NCI-H446 (cell line): ENCODE measurements at places on chromosomes 7 and 10.

DNA sequence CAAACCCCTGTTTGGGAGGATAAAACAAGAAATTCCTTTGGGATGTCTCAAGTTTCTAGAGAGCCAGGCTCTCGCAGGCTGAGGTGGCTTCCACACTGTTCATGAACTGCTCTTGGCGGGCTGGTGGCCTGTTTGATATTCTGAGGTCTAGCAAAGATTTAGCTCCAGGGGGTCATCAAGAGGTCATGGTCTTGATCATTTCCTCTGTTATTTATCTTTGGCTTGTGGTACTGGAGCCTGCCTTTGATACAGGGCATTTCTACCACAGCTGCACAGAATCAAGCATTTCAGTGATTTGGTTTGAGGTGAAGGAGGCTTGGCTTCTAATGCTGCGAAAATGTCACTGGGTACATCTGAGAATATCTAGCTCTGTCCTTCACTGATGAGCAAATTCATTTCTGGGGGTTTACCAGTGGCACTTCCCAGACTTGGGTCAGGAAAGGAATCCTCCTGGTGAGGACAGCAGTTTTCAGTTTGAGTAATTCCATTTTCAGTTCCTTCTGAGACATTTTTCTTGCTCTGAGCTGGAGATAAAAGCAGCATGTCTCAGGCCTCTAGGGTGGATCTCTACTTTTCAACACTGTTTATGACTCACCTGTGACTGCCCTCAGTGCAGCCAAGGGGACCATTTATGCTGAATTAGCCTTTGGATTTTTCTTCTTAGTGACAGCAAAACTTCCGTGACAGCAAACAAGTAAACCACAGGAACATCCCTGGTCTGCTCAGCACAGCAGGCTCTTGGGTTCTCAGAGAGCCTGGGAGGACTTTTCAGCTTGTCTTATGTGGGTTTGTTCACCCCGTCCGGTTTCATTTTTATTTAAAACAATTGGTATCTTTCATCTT is 312.0 kb downstream of the RNLS start:
- DNase-seq, result no peak

DNA sequence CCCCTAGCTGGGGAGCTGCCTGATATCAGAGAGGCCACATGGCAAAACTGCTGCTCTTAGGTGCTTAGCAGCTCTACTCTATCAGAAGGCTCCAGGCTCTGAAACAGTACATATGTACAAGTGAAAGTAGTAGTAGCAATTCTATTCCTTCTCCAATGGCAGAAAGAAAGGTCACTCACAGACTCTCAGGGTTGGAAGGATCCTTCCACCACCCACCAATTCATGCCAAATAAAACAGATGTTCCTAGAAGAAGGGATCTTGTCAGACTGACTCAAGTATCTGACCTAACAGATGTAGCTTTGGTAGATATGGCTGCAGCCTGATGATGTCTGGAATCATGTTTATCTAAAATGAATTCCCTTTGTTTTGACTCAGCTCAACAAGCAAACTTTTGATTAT is 8.0 kb upstream of the ALDH18A1 start:
- DNase-seq, result no peak

GRCh38 chr7:158351481-158351880 is 236.1 kb downstream of the PTPRN2 start:
- DNase-seq, result no peak

DNA sequence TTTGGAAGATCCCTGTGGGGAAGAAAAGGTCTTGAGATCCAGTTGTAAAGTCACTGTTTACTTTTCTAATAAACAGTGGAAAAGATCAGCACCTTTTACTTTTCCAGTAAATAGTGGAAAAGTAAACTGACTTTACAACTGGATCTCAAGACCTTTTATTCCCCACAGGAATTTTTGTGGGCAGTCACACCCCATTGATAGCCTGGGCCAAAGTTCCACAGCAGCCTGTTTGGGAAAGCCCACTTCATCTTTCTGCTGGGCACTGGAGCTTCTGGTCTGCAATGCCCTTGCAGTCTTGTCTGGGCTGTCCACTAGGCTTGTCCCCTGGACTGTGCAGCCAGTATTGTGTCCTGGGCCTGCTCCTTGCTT is 50.2 kb downstream of the ADCY1 start:
- DNase-seq, result no peak

DNA sequence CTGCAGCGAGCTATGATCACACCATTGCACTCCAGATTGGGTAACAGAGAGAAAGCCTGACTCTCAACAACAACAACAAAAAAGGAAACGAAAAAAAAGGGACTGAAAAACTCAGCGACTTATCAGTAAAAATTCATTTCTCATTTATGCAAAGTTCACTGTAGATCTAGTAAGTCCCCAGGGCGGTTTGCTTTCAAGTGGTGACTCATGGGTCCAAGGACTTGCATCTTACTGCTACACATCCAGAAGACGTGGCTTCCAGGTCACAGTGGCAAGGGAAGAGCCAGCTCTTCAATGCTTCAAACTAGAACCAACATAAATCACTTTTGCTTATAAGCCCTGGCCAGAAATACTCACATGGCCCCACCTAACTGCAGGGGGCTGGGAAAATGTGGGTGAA is 178.3 kb upstream of the AUTS2 start:
- DNase-seq, result no peak

GRCh38 chr10:72096115-72097000 is 8.0 kb upstream of the SPOCK2 start:
- no peak for DNase-seq

DNA sequence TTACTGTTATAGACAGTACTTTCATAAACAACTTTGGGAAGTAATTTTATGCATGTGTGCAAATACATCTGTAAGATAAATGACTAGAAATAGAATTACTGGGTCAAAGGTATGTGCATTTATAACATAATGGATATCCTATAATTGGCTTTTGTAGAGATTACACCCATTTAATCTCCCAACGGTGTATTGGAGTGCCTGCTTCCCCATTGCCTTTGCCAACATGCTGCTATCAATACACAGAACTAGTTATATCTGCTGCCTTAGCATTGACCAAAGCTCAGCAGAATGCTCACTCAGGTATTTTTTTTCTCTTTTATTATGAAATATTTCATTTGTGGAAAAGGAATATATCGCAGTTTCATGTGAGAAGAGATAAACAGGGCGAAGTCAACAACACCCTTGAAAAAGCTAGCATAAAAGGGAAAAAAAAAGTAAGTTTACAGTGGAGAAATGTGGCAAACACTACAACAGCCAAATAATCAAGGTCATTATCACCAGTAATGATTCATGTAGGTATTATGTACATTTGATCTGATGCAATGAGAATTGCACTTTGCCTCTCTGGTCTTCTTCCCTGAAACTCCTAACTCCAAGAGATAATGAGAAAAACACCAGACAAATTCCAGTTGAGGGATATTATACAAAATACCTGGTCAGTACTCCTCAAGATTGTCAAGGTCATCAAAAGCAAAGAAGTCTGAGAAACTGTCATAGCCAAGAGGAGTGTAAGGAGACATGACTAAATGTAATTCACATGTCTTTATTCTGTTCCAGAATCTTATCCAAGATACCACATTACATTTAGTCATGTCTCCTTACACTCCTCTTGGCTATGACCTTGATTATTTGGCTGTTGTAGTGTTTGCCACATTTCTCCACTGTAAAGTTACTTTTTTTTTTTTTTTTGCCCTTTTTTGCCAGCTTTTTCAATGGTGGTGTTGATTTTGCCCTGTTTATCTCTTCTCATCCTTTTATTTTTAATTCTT is 36.8 kb downstream of the MARCHF5 start:
- DNase-seq, result no peak

DNA sequence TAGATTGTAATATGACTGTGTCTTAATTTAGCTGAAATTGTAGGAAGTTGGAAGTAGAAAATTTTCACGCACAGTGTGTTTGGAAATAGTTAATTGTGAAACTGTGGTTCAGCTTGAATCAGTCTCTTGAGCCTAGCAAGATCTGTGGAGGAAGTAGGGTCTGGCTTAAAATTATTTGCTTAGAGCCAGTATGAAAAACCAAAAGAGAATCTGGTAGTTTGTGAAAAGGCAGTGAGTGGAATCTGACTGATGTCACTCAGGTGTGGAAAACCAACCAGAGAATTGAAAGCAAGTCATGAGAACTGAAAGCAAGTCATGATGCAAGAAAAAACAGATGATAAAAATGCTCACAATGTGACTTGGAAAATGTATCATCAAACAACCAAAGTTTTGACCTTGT is 11.5 kb downstream of the LIPJ start:
- DNase-seq, result no peak

DNA sequence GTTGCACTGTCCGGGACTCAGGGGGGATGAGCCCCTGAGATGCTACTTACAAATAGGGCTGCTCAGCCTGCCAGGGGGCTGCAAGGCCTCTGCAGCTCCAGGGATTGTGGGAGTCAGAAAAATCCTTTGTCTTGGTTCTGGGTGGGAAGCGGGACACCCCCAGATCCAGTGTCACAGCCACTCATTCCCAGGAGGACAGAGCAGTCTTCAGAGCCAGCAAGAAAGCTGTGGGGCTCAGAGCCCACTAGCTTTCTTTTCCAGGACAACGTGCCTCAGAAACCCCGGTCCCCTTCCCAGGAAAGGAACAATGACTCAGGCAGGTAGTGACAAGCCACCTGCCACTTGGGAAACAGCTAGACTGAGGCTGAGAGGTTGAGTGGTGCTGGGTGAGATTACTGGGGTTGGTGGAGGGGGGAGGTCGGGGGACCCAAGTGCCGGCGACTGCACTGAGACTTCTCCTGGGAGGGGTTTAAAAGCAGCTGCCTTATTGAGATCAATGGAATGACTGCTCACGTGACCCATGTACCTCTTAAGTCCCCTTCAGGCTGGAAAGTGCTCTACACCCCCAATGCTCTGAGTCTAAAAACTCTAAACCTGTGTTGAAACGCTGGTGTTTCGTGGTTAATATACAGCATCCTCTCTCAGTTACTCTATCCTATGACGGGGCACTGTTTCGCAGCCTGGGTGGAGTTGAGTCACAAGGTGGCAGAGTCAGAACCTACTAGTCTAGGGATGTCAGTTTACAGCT is 123.6 kb downstream of the UBE2H start:
- DNase-seq, result no peak

- no peak for DNase-seq
These were observed 176.2 kb upstream of the CHRM2 start for GRCh38 chr7:136692221-136692620.

GRCh38 chr7:105972276-105972675 is 9.2 kb downstream of the CDHR3 start:
- DNase-seq, result no peak

DNA sequence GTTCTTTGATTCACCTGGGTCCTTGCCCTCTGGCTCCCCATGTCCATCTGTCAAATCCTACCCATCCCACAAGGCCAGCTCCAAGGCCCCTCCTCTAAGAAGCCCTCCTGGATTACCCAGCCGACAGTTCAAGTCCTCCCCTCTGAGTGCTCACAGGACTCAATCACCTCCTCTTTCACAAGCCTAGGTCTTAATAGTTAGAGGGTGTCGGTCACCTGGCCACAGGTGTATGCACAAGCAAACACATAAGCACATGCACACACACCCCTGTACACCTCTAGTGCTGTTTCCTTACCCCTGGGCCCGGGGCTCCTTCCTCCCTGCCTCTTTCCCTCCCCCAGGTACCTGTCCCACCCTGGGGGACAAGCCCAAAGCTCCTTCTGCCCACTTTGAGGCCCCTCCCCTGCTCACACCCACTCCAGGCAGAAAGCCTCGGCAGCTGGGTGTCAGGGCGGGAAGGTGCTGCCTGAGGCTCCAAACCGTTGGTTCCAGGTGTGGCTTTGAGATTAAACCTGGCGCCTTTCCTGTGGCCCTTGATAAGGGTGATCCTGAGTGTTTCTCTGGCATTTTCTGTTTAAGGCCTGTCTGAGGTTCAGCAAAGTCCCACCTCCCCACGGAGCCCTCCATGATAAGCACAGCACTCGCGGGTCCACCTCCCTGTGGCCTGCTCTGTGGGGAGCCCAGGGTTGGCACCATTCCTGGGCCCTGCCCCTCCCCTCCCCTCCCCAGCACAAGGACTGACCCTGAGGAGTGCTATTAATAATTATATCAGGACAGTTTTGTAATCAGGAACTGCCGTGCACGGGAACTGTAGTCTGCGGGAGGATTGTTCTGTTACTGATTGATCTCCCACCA is 14.6 kb upstream of the AQP1 start:
- no peak for DNase-seq

- DNase-seq, result no peak
These were observed 10.0 kb upstream of the DUSP5 start for GRCh38 chr10:110487411-110488331.

DNA sequence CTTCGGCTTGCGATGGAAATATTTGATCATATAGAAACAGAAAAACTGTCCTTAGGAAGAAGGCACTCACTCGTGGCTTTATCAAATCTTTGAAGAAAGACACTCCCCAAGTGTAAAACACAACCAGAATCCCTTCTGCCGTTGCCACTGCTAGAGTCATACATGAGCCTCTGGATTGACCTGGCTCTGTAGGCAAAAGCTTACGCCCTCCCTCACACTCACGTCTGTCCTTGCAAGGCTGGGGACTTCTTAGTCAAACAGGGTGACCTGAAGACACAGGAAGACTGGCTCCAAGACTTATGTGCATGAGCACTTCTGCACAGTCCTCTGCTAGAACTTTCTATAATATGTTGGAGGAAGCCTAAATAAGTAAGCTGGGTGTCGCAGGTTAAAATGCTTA is 135.4 kb upstream of the MDFIC start:
- DNase-seq, result no peak

GRCh38 chr7:20861468-20861867 is 74.8 kb upstream of the SP8 start:
- no peak for DNase-seq

DNA sequence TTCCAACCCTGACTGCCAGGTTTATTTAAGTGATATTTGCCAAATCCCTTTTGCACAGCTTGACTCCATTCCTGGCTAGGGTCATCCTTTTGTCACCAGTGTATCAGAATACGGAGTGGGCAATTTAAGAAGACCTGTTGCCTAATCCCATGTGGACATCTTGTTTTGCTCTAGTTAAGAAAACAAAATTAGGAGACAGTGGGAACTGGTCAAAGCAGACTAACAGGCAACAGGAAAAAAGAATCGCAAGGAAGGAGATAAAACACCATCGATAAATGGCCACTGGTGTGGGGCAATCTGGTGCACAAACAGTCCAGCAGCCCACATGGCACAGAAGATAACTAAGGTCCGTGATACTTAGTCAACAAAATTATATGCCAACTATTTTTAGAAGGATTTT is 21.4 kb downstream of the KDM7A start:
- DNase-seq, result no peak

DNA sequence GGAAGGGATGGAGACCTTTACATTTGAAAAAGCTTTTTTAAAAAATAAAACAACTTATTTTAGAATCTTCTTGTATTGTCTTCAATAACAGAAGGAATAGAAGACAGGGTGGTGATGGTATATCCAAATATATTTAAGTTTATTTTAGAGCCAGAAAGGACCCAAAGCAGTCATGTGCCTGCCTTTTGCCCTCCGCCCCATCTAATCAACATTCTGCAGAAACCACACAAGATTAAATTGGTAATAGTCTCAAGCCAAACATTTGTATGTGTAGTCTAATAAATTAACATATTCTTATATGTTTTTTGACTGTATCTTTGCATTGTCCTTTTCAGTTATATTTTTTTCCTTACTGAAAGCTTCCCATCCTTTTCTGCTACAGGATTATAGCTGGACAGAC is 16.5 kb upstream of the NUP42 start:
- DNase-seq, result no peak

GRCh38 chr10:74179111-74179710 is 28.2 kb downstream of the ADK start:
- no peak for DNase-seq

- no peak for DNase-seq
These were observed 12.8 kb downstream of the TFPI2 start for GRCh38 chr7:93877742-93878141.
